ENCODE measurements at places on chromosomes 5 and 9. TPM values are rescaled to one million over a fixed set of nuclear protein-coding genes. Genes with fewer than 3 reads are reported as not detected.

- DNase-seq: no peak
Observed at GRCh38 chr5:62483556-62483955, 71.0 kb downstream of the IPO11 start.

- DNase-seq: no peak
Observed at GRCh38 chr9:100939636-100940035, 88.9 kb upstream of the PLPPR1 start.

The SREK1 gene
- total RNA-seq: 21.8 TPM

DNA sequence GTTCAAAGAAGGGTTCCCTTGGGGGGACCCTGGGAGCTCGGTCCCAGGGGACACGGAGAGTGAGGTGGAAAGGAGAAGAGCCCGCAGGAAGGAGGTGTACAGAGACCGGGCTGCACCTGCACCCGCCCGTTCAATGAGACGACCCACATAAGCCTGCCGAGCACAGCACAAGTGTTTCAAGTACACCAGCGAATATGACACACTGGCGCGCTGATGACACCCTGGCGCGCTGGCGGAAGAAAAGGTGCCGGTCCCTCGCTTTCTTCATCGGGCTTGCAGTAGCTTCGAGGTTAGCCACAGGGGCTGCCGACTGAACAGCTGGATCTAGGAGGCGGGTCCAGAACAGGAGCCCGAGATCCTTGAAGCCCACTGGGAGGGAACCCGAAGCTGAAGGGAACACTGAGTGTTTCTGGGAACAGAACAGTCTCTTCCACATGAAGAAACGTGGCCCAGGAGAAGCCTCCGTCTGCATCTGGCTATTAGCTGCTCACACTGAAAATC, 1.4 kb downstream of the TBC1D9B start:
- no peak for DNase-seq

The SPATA31A3 gene
- not detected for total RNA-seq

DNA sequence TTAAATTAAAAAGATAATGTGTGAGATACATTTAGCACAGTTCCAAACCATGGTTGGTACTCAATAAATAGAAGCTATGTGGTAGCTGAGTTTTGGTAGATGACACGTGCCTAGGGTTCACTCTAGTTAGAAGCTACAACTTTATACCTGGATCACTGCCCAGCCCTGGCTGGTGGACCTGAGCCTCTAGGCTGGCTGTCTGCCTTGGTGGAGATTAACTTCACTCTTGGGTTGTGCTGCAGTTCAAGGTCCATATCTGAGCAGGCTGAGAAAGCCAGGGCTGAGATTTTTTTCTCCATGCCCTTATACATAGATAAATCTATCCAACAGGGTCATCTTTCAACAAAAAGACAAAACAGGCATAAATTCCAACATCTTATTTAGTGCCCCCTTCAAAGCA, 44.6 kb upstream of the SPDL1 start:
- no peak for DNase-seq

- DNase-seq: no peak
Observed at GRCh38 chr9:97559111-97559514, 57.6 kb downstream of the TMOD1 start.

The PHF24 gene
- total RNA-seq: 0.37 TPM

The ARHGEF28 gene
- 0.41 TPM for total RNA-seq
